ENCODE measurements at places on chromosomes 1 and 21. TPM values are rescaled to one million over a fixed set of nuclear protein-coding genes. Genes with fewer than 3 reads are reported as not detected.
A peak's percentile ranks its signal among the peaks of the same experiment; 100 is the strongest.

Gene FAM78B
- total RNA-seq: 1.4 TPM

DNA sequence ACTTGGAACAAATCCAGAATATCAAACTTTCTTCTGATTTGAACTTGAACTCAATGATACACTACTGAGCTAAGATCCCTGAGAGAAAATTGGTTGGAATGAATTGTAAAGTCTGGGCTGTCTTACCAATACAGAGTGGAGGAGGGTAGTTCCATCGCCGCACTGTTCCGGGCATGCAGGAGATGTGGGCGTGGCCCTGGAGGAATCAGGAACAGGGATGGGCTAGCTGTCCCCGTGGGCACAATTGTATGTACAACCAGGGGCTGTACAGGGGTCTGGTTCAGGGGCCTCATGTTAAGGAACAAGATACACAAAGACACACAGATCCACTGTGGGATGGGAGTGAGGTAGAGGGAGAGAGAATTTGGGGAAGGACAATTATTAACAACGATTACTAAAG, 144.3 kb downstream of the ZSCAN20 start:
- H3K27me3 ChIP-seq: peaks cover 18% of the 10 kb centered on the region
- H3K27ac ChIP-seq: no peak overlapping the region
- H3K4me3 ChIP-seq: no peak overlapping the region
- H3K36me3 ChIP-seq: no peaks in the 10 kb centered on the region

GRCh38 chr1:4108331-4108730, 208.3 kb upstream of the C1orf174 start:
- H3K4me1 ChIP-seq: no peaks in the 10 kb centered on the region
- H3K27me3 ChIP-seq: peaks cover 13% of the 10 kb centered on the region
- DNase-seq: no peak
- H3K27ac ChIP-seq: no peak overlapping the region
- no peak overlapping the region for H3K4me3 ChIP-seq

DNA sequence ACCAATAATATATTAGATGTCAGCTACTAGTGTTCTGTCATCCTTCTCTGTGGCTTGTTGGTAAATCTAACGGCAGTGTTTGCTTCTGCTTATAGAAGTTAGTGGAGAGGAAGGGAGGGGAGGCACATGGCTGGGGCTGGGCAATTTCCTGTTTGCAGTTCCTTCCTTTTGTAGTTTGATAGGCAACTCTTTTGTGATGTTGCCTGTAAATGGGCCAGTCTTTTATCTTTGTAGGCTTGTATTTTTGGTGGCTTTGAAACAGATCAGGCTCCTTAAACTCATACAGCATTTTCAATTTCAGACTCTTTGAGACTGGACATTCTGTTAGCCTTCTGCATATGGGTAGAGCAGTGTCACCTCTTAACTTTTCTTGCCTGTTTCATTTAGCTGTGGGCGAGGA, 48.1 kb downstream of the CDC14A start:
- H3K4me1 ChIP-seq: peaks cover 8% of the 10 kb centered on the region
- H3K36me3 ChIP-seq: no peaks in the 10 kb centered on the region
- no peak overlapping the region for H3K4me3 ChIP-seq
- no peak for DNase-seq
- no peaks in the 10 kb centered on the region for H3K27me3 ChIP-seq

DNA sequence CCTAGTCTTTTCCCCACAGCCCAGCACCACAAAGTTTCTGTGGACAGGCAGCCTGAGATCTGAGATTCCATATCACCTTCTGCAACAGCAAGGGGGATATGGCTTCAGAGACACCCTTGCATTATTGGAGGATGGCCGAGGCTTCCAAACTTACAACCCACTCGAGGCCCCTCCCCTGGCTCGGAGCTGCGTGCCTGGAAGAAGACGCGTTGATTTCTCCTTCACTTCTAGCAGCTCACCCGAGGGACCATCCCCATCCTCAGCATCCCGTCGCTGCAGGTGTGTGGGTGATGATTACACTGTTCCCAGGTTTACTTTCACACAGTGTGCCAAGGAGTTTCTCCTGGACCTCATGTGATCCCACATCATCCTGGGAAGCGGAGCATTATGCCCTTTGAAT, 277.9 kb downstream of the MATN1 start:
- DNase-seq: peak; percentile 28
- no peak overlapping the region for H3K4me3 ChIP-seq
- no peaks in the 10 kb centered on the region for H3K36me3 ChIP-seq
- no peak overlapping the region for H3K27ac ChIP-seq
- H3K27me3 ChIP-seq: no peaks in the 10 kb centered on the region

Measured in suprapubic skin (tissue), 4 donors.